ENCODE measurements at places on chromosomes 7 and 10.

GRCh38 chr7:31065840-31066239, 13.7 kb downstream of the ADCYAP1R1 start:
- no peak for DNase-seq

DNA sequence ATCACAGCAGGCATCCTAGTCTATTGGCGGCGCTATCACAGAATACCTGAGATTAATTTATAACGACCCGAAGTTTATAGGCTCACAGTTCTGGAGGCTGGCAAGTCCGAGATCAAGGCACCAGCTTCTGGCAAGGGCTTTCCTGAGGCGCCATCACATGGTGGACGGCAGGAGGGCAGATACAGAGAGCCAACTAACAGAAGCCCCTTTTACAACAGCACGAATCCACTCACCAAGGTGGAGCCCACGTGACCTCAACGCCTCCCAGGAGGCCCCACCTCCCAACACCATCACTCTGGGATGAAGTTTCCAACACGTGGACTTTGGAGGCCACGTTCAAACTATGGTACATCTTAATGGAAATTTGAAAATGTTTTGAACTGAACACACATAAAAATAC, 255.3 kb downstream of the ELFN1 start:
- no peak for DNase-seq

GRCh38 chr10:44910602-44911001, 535 bp upstream of the TMEM72 start:
- DNase-seq, result no peak

- no peak for DNase-seq
Observed at GRCh38 chr7:69919426-69920111, 321.3 kb downstream of the AUTS2 start.

GRCh38 chr10:73459683-73460314, 26.4 kb upstream of the MSS51 start:
- no peak for DNase-seq

- no peak for DNase-seq
Observed at GRCh38 chr10:34299105-34299611, 515.9 kb downstream of the PARD3 start.

GRCh38 chr7:132367004-132367403, 209.3 kb downstream of the PLXNA4 start:
- no peak for DNase-seq

- no peak for DNase-seq
Observed at GRCh38 chr7:22786290-22786932, 36.2 kb downstream of the TOMM7 start.

- no peak for DNase-seq
Observed at GRCh38 chr10:132443605-132443982, 46.6 kb downstream of the PWWP2B start.

DNA sequence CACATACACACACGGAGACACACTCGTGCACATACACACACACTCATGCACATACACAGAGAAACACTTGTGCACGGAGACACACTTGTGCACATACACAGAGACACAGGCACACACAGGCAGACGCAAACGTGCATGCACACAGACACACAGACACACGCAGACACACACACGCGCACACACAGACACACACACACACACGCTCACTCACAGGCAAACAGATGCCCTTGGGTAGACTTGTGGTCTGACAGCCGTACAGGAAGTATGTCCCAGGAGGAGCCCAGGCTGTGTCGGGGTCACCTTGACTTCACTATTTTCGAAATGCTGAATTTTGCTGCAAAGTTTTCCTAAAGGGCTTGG, 538.0 kb downstream of the DNAJB6 start:
- DNase-seq, result no peak

DNA sequence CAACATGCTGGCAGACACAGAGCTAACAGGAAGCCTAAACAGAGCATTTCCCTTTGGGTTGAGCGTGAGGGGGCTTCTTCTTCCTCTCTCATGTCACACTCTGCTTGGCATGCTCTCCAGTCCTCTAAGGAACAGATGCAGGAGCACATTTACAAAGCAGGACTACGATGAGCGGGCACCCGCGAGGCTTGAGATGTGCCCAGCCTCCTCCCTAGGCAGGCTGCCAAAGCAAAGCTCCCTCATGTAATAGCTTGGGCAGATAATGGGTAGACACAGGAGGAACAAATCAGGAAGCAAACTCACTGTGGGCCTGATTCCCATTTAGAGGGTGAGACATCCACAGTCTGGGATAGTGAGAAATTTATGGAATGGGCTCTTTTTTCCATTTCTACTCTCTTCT, 519.1 kb downstream of the NRG3 start:
- DNase-seq, result no peak

- DNase-seq, result no peak
Observed at GRCh38 chr10:113264333-113265131, 288.3 kb upstream of the HABP2 start.

GRCh38 chr10:118272149-118272721, 69.9 kb downstream of the FAM204A start:
- DNase-seq, result no peak

- DNase-seq, result no peak
Observed at GRCh38 chr7:17275749-17276671, 22.4 kb upstream of the AHR start.

DNA sequence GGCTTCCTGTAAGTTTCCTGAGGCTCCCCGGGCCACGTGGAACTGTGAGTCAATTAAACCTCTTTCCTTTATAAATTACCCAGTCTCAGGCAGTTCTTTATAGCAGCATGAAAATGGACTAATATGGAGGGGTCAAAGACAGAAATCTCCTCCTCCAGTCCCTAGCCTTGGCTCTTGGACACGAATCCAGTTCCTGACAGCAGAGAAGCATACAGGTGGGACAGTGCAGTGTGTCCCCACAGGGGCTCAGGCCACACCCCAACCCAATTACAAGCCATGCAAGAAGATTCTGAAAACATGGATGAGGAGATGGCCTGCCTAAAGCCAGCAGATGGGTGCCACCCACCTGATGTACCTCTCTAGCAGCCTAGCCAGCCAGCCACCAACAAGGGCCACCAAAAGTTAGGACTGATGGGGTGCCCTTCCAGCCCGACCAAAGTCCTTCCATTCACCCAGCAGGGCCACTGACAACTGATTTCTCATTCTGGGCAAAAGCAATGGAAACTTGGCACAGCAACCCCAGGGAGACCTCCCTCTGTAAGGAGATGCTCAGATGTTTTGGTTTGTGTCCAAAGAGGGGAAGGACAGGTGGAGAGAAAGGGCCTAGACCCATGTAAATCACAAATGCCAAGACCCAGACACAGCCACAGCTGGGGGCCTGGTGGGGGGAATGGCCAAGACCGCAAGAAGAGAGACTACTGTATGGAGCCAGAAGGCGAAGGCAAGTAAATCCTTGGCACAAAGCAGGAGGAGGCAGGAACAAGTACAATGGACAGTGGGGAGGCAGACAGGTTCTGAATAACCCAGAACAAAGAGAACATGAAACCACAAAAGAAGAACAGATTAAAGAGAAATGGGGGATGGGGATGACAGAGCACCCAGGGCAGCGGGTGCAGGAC, 13.6 kb downstream of the GPRIN2 start:
- peak; percentile 70 for DNase-seq

GRCh38 chr7:22872096-22872807, 49.6 kb upstream of the TOMM7 start:
- no peak for DNase-seq

GRCh38 chr7:131652934-131653333, 96.5 kb upstream of the PODXL start:
- DNase-seq, result no peak

GRCh38 chr10:63702092-63702491, 180.9 kb downstream of the REEP3 start:
- no peak for DNase-seq

GRCh38 chr7:111796671-111797070, 234.4 kb upstream of the IMMP2L start:
- DNase-seq, result no peak

GRCh38 chr7:25663877-25664276, 435.6 kb upstream of the NPVF start:
- no peak for DNase-seq

DNA sequence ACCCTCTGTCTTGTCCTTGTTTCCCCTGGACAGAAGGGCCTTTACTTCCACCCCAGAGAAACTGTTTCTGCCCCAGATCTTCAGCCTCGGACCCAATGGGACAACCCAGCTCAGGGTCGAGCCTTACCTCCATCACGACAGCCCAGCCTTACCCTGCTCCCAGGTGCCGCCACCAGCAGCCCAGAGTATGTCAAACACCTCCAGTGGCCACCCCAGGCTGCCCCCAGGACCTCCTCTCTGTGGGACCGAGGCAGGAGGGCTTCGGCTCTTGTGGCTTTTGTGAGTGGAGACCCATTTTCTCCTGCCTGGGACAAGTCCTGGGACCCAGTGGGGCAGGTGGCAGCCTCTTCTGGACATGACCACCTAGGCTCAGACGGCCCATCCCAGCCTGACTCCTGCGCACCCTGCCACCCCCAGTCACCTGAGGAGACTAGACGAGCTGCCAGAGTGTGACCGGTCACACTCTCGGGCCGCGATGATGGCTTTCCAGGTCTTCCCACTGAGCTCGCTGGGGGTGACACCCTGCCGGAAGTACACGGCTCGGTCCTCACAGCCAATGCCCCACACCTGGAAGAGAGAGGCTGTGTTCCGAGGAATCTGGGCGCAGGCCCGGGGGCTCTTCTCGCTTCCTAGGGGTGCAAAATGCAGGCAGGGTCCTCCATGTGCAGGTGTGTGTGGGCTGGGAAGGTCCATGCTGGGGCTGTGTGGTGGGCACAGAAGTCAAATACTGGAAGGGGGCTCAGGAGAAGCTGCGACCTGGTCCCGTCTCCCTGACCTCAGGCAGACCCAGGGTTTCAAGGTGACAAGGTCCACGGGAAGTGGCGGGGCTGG, 15.5 kb downstream of the TECPR1 start:
- DNase-seq, result no peak

DNA sequence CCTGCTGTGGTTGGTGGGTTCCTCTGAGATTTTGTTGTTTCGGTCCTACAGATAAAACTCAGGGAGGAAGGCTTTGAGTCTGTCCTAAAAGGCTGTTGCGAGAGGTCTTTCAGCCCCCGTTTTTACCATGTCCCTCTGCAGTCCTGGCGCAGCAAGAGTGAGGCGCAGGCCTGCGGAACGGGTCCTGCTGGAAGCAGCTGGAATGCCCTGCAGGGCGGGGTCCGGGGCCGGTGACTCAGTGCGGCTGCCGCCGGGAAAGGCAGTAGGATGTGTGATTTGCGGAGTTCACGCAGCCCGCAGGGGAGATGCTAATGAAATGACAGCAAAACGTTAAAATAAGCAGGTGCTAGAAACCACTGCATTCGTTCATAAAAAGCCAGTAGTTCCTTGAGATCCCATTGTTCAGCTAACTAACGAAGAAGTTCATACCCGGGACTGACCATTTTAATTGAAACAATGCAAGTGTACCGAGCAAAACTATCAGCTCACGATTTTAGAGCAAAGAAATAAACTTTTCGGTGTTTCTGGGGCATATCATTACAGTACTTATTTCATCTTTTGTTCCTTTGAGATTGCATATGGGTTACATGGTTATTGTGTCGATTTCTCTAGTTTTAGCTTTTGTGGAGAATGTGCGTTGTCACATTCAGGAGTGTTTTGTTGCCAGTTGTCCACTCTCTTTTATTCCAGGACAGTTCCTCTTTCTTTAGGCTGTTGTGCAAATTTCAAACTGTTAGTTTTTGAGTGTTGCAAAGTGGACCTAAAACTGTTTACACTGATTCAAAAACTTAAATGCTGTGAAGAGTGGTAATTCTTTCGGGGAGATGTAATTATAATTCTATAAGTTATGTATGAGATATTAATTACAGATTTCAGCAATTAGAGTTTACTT, 783 bp downstream of the ANLN start:
- peak; percentile 85 for DNase-seq

DNA sequence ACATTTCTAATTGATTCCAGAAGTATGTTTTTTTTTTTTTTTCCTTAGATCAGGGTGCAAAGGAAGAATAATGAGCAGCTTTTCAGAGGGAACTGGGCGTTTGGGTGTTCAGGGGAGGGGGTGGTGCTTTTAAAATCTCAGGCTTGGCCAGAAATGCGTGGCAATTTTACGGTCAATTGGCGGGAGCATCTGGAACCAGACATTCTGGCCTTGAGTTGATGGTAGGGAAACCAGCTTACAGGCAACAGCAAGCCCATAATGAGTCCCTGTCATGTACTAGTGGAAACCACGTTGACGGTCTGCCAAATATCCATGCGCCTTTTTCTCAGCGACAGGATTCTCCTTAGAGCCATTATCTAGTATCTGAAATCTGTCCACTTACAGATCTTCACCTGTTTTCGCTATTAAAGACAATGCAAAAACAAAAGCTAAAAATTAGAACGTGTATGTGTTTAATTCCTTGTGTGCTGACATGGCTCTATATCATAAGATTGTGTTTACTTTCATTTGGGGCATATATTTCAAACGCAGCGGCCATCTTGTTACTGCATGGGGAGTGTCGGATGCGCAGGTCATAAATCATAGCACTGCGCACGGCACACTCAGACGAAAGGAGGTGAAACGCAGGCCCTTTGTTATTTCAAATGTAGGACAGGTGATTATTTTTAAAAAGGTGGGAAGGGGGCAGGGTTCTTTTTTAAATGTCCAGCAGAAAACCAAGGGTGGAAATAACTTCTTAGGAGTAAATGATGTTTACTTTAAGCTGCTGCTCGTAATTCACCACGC, 209.2 kb downstream of the AGMO start:
- DNase-seq, result no peak

DNA sequence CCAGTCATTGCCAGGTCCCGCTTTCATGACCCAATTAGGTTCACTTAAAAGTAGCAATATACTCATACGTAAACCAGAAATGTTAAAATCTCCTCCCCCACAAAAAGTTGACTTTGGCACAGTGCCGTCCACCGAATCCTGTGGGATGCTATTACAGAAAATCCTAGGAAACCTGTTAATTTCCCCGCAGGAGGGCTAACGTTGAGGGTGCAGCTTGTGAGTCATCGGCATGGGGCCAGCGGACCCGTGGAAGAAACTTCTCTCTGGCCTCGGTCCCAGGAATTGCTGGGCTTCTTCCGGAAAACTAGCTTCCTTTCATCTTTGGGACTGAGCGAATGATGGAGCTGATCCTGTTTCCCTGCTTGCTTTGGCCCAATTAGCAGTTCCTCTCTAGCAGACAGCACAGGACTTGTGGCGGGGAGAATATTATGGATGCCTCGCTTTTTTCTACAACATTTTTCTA, 13.5 kb downstream of the CRYGN start:
- no peak for DNase-seq
